ENCODE measurements at places on chromosomes 13 and 19. TPM values are rescaled to one million over a fixed set of nuclear protein-coding genes. Genes with fewer than 3 reads are reported as not detected.

MOB3A gene
- 24.8 TPM for polyA plus RNA-seq

CYP2S1 gene
- polyA plus RNA-seq: 4.6 TPM

SYNGR4 gene
- polyA plus RNA-seq: 0.65 TPM

CDC42EP5 gene
- 24.0 TPM for polyA plus RNA-seq

FBXL3 gene
- 65.9 TPM for polyA plus RNA-seq

MYH14 gene
- 69.2 TPM for polyA plus RNA-seq

NLRP7 gene
- not detected for polyA plus RNA-seq

ALKBH6 gene
- polyA plus RNA-seq: 21.0 TPM

GMIP gene
- 10.8 TPM for polyA plus RNA-seq

ZNF578 gene
- polyA plus RNA-seq: 6.0 TPM

ERCC5 gene
- 70.8 TPM for polyA plus RNA-seq

ZNF221 gene
- 9.4 TPM for polyA plus RNA-seq

ONECUT3 gene
- 0.06 TPM for polyA plus RNA-seq

ZNF649 gene
- 24.0 TPM for polyA plus RNA-seq

OPA3 gene
- 7.2 TPM for polyA plus RNA-seq

C13orf46 gene
- 0.27 TPM for polyA plus RNA-seq

RPS15 gene
- 851 TPM for polyA plus RNA-seq

RASAL3 gene
- polyA plus RNA-seq: 3.1 TPM

KLK12 gene
- polyA plus RNA-seq: 0.31 TPM

C1QTNF9 gene
- polyA plus RNA-seq: 0.20 TPM

AMER2 gene
- 0.04 TPM for polyA plus RNA-seq

ZNF525 gene
- 15.3 TPM for polyA plus RNA-seq

C1QTNF9B gene
- 0.65 TPM for polyA plus RNA-seq

FGF22 gene
- polyA plus RNA-seq: 0.48 TPM

CEACAM1 gene
- polyA plus RNA-seq: 7.7 TPM

CEACAM7 gene
- polyA plus RNA-seq: 0.10 TPM

ZNF549 gene
- polyA plus RNA-seq: 17.9 TPM

C5AR2 gene
- 0.74 TPM for polyA plus RNA-seq

PCDH9 gene
- 2.0 TPM for polyA plus RNA-seq

WDR87 gene
- 0.03 TPM for polyA plus RNA-seq

ZNF850 gene
- polyA plus RNA-seq: 4.5 TPM

ZNF829 gene
- 6.8 TPM for polyA plus RNA-seq

DAZAP1 gene
- polyA plus RNA-seq: 108 TPM

ACER1 gene
- not detected for polyA plus RNA-seq

MARK4 gene
- polyA plus RNA-seq: 46.4 TPM

ALKBH7 gene
- polyA plus RNA-seq: 46.3 TPM

VN1R4 gene
- polyA plus RNA-seq: not detected

LIM2 gene
- not detected for polyA plus RNA-seq

LPAR2 gene
- polyA plus RNA-seq: 60.8 TPM

POU2F2 gene
- polyA plus RNA-seq: 1.7 TPM

RASL11A gene
- polyA plus RNA-seq: 12.2 TPM

ZNF700 gene
- 17.9 TPM for polyA plus RNA-seq

SIGLEC6 gene
- 0.26 TPM for polyA plus RNA-seq

PHLDB3 gene
- 9.9 TPM for polyA plus RNA-seq

KLK15 gene
- not detected for polyA plus RNA-seq

SEMA6B gene
- polyA plus RNA-seq: 2.9 TPM

PSG7 gene
- not detected for polyA plus RNA-seq

ZNF229 gene
- polyA plus RNA-seq: 11.4 TPM

BST2 gene
- polyA plus RNA-seq: 22.4 TPM

FBXO17 gene
- polyA plus RNA-seq: 50.3 TPM

ELAVL3 gene
- 0.04 TPM for polyA plus RNA-seq

PLK5 gene
- 0.13 TPM for polyA plus RNA-seq

Data from left lung (tissue), 14 donors.